ENCODE measurements at places on chromosomes 12 and 14.

DNA sequence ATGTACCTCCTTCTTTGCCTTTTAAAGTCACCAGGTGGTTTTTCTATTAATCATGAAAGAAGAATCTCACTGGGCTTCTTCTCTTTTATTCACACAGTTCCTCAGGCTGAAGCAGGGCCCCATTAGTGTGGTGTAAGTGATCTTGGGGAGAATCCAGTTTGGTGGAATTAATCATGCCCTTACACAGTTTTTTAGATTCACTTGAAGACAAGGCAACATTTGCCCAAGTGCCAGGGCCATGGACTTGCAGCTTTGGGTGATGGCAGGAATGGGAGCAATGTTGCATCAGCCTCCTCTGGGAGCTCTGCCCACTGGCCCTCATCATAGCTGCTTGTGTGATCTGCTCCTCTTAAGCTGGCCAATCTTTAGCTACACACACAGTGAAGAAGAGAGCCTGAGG lies 33.8 kb downstream of the KCNK10 start:
- DNase-seq: no peak

- DNase-seq: no peak
Observed at GRCh38 chr12:77998236-77998786, 167.6 kb downstream of the NAV3 start.

DNA sequence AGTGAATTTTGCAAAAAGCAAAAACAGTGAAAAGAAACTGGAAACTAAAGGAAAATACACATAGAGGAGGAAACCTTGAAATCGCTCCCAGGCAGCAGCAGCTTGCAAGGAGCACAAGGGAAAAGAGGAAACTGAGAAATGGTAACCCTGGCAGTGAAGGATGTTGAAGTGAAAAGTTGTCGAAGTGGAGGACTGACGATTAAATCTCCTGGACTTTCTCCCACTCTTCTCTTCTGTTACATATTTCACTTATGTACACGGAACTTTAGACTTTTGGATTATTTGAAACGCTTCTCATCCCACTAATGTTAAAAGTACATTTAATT lies 388.8 kb upstream of the USP15 start:
- no peak for DNase-seq

- DNase-seq: no peak
Observed at GRCh38 chr14:60658909-60659585, 9.8 kb upstream of the SIX1 start.

- no peak for DNase-seq
Observed at GRCh38 chr14:101525640-101526527, 35.4 kb upstream of the DIO3 start.

DNA sequence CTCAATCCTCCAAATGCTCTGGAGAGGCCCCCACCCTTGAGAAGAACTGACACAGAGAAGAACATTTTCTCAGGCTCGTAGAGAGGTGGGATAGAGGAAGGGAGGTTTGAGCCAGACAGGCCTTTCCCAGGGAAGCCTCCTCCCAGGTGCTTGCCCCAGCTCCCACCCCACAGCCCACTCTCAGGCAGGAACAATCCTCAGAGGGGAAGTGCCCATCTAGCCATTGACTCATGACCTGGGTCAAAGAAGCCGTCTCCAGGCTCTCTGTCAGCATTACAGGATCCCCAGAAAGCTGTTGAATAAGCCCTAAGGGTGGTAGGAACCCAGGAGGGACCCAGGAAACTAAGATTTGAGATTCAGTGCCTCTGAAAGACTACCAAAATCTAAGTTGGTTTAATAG lies 3.8 kb downstream of the AQP6 start:
- DNase-seq: no peak

- DNase-seq: peak; percentile 64
Observed at GRCh38 chr14:57317248-57317833, 48.6 kb downstream of the AP5M1 start.

GRCh38 chr12:93894391-93895088 lies 217.4 kb downstream of the CRADD start:
- DNase-seq: no peak

- DNase-seq: no peak
Observed at GRCh38 chr12:66118240-66118891, 12.2 kb downstream of the LLPH start.

DNA sequence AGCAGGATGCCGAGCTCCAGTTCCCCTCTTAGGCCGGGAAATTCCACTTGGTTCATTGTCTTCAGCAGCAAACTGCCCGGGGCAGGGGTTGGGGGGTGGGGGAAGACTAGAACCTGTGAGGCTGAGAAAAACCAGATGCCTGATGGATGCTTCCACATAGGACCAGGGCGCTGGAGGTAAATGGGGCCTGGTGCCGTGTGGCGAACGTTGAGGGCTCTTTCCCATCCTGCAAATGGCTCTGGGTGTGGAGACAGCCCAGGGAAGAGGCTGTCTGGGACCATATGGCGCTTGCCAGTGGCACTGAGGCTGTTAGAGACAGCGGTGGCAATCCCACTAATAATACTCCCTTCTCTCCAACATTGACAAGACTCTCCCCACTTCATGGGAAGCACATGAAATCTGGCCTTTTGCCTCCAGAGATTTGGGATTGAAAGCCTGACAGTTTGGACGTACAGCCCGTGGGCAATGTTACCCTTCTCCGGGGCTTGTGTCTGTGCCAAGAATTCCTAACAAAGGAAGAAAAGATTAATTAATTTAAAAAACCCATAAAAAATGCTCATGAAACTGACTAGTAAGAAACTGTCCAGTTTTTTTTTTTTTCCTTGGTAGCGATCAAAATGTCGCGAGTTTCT lies 44.5 kb downstream of the MAP1LC3B2 start:
- DNase-seq: no peak

GRCh38 chr12:76409074-76409473 lies 60.9 kb upstream of the BBS10 start:
- DNase-seq: no peak

GRCh38 chr14:67373347-67373746 lies 13.2 kb downstream of the EIF2S1 start:
- no peak for DNase-seq

- DNase-seq: no peak
Observed at GRCh38 chr12:52148464-52149181, 43.2 kb downstream of the KRT80 start.

GRCh38 chr14:45976001-45976400 lies 675.6 kb downstream of the RPL10L start:
- DNase-seq: no peak

GRCh38 chr14:45716572-45716971 lies 463.6 kb upstream of the MIS18BP1 start:
- DNase-seq: no peak

GRCh38 chr14:70917633-70918032 lies 10.4 kb downstream of the PCNX1 start:
- DNase-seq: no peak

Measured in CD4-positive, alpha-beta T cell (primary cell).